ENCODE measurements at places on chromosomes 5 and 9. TPM values are rescaled to one million over a fixed set of nuclear protein-coding genes. Genes with fewer than 3 reads are reported as not detected.

GRCh38 chr5:125750147-125750860 is 672.9 kb upstream of the GRAMD2B start:
- no peak for DNase-seq

GRCh38 chr5:170330568-170331054 is 33.0 kb upstream of the LCP2 start:
- no peak for DNase-seq

DNA sequence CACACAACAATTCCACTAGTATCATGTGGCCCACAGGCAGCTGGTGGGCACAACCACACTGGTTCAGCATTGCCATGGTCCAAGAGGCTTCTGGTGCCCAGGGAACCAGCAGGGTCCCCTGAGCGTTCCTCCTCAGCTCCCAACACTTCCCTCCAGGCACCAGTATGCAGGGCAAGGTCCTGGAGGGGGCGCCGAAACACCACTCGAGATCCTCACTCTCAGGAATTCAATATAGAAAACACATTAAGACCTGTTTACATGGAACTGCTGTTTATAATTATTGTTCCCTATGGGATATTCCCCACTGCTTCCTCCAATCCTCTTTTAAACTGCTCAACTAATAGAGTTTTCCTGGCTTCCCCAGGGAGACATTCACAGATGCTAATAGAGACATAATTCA is 91.9 kb upstream of the GABRP start:
- no peak for DNase-seq

DNA sequence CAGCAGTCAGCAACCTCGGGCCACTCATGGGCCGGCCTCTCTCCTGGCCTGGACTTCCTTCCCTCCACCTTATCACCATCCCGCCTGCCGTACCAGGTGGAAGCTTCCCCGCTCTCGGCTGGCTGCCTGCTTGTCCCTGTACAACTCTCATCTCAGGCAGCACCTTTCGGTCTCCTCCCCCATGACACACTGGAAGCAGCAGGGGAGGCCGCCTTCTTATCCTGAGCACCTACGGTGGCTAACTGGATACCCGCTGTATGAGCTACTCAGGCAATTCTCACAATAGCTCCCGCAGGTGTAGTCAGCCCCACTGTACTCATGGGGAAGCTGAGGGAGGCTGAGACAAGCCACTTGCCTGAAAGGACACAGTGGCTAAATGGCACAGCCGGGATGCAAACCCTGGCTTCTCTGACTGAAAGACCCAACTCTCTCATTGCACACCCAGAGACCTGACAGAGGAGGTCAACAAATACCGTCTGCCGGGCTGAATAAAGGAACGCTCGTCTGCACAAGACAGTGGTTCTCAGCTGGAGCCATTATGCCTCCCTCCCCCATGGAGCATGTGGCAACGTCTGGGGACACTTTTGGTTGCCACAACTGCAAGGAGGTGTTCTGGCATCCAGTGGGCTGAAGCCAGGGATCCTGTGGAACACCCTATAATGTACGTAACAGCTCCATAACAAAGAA is 9.6 kb downstream of the STK10 start:
- no peak for DNase-seq

DNA sequence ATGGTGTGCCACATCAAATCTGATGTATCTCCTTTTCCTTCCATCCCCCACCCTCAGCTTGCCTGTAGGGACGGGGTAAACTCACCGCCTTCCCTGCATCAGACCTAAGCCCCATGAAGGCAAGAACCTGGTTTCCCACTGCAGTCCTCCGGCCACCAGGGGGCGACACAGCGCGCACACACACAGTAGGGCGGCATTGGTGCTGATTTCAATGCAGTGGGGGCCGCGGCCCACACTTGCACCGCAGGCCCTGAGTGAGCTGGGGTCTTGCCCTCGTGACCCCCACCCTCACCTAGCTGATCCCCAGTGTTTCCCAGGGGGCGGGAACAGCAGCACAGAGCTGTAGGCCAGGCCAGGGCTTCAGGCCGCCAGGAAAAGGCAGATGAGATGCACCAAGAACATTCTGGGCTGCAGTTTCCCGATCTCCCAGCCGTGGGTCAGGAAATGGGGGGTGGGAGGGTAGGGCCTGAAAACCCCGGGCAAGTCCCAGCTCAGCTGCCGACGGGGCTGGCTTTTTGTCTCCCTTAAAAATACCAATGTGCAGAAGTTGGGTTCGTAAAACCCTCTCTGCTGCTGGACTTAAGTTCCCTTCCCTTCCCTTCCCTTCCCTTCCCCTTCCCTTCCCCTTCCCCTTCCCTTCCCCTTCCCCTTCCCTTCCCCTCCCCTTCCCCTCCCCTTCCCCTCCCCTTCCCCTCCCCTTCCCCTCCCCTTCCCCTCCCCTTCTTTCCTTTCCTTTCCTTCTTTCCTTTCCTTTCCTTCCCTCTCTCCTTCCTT is 19.5 kb downstream of the FAM163B start:
- DNase-seq: no peak

GRCh38 chr9:121529237-121529987 is 29.8 kb upstream of the GGTA1 start:
- DNase-seq: peak; percentile 97

DNA sequence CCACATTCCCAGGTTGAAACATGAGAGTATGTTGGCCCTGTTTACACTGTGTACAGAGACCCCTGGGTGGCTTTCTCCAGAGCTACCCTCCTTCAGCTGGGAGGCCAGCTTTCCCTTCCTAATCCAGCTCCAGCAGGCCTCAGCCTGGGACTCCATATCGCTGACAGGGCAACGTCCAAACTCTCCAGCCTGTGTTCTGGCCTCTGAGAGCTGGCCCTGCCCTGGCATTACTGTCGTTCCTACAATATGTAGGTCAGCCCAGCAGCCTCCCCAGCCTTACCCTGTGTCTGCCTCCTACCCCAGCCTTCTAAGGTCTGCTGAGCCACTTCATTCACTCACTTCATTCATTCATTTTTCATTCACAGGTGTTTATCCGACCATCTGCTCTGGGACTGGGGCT is 8.3 kb upstream of the EEIG1 start:
- DNase-seq: no peak

- no peak for DNase-seq
These were observed 175.4 kb upstream of the ACTBL2 start for GRCh38 chr5:57658018-57658417.

DNA sequence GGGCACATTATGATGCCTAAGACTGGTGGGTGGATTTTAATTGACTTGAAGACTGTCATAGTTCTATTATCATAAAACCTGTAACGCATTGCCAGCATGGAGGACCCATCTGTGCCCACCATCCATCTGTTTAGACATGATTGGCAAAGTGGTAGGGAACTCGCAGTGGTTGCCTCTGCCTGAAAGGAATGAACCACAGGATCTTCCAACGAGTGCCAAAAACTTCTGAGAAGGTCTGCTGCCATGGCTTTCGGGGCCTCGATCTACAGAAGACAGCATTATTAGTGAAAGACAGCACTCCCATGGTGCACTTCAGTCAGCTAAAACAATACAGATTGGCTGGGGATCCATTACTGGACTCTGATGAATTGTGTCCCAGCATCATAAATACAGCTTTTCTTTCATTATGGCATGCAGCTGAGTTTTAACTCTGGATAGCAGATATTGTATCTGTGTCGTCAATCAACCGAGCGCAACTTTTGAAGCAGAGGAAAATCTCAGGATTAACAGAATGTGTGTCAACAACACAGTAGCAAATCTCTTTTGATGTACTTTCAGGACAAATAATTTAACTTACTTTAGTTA is 74.3 kb downstream of the ZDHHC21 start:
- DNase-seq: no peak

- DNase-seq: no peak
These were observed 228.4 kb upstream of the PPP1R2B start for GRCh38 chr5:156621719-156622118.

The LCN10 gene
- 1.8 TPM for polyA plus RNA-seq

DNA sequence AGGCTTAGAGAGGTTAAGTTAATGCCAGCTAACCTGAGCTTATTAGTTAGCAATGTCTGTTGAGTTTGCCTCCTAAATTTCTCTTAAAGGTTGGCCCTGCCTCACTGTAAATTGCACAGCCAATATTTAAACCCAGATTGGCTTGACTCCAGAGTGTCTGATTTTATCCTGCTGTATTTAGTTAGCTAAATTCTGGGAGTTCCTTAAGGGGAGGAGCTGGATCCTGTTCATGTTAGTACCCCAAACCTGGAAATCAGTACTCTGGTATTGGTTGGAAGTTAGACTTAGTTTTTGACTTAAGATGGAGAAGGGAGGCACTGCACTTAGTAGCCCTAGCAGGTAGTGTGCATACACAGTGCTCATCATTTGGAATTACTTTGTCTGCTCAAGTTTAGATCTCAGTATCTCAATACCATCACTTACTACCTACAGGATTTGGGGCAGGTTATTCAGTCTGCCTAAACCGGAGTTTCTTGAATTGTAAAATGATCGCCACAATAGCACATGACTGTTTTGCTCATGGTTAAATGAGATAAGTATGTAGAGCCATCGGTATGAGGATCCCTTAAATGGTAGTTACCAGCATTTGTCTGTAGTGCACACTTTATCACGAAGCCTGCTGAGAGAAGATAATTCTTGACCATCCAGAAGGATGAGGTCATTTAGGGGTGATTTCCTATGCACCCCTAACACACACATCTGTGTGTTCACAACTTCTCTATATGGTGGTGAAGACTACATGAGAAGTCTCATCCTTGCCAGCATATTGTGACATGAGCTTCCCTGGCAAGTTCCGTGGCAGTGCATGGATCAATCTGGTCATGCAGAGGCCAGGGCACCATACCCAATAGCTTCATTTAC is 264.8 kb upstream of the TRIM32 start:
- no peak for DNase-seq

DNA sequence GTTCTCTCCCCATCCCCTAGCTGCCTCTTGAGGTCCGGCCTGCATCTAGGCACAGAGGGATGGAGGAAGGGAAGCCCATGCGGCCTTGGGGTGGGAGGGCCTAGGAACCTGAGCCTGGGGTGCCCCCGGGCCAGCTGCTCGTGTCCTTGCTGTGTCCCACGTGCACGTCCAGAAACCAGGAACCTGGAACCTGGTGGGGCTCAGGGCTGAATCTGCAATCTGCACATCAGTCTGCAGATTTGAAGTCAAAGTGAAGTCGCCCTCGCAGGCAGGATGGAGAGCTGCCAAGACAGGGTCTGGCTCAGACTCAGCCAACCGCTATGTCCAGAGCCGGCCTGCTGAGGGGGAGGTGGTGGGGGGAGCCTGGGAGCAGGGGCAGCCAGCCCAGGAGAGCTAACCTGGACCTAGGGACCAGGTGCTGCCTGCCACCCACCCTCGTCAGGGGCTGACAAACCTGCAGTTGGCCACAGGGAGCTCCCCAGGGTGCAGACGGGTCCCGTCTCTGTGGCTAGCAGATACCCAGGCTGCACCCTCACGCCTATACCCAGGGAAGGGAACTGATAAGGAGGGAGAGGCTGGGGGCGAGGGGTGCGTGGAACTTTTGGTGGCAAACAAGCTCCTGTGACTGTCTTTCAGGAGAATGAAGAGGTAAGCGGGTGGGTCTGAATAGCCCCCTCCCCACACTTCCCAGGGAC is 103.5 kb upstream of the SIMC1 start:
- DNase-seq: no peak

DNA sequence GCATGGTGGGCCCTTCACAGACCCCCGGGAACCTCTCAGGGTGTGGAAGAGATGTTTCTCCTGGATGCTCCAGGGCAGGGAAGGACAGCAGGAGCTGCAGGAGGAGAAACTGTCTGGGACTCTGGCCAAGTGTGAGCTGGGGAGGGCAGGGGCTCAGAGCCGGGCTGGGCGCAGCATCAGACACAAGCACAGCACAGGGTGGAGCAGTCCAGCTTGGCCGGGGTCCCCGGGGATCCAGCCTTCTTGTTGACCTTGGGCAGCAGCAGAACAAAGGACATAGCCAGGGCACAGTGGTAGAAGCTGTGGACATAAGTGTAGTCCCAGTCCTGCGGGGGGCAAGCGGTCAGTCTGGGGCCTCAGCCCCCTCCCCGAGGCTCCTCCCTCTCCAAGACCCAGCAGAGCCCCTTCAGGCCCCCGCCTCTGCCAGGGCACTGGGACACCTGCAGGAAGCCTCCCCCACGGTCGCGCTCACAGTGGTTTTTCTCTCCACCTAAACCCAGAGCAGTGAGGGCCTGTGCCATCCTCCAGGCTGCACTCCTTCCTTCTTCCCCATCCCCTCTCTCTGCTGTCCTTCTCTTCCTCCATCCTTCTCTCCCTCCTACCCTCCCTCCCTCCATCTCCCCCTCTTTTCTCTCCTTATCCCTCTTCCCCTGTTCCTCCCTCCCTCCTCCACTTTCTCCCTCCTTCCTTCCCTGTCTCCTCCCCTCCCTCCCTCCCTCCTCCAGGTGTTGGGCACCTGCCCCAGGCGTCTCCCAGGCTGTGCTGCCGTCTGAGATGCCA is 10.1 kb downstream of the MYMK start:
- no peak for DNase-seq

GRCh38 chr5:111495159-111495558 is 17.2 kb downstream of the STARD4 start:
- DNase-seq: no peak

GRCh38 chr5:145854651-145855258 is 18.1 kb downstream of the GRXCR2 start:
- DNase-seq: no peak

The TRIM32 gene
- polyA plus RNA-seq: 5.5 TPM

GRCh38 chr9:75895112-75895511 is 4.6 kb downstream of the PCSK5 start:
- DNase-seq: no peak

GRCh38 chr9:127036437-127036836 is 86.0 kb downstream of the ANGPTL2 start:
- DNase-seq: no peak

- DNase-seq: peak; percentile 50
These were observed 68.4 kb downstream of the ANKRD33B start for GRCh38 chr5:10632110-10632761.

The CA9 gene
- polyA plus RNA-seq: 1.7 TPM

DNA sequence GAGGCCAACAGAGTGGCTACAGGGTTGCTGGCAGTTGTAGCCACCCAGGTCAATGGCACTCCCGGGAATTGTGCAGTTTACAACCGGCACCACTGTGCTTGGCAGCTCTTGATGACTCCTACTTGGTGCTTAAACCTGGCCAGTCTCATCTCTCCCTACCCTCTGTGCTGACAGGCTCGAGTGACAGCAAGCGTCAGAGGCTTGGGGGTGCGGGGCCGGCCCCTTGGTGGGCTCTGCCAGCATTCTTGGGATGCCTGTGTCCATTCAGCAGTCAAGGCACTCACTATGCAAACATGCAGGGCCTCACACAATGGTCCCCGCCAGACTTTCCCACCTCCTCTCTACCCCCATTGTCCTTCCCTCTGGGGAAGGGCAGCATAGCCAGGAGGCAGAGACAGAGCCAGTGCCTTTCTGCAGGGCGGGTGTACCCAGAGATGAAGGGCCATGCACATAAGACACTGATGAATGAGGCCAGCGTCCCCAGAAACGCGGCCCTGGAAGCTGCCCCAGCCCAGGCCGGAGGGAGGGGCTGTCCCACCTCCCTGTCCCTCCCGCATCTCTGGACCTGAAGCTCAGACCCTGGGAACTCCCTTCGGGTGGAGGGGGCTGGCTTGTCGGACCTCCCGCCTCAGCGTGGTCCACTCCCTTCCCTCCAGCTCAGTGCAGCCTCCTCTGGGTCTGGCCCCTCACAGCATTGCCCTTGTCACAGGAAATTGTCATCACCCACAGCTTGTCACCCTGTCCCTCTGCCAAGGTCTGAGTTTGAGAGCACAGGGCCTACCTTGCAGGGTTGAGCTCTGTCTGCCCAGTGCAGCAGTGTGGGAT is 26.4 kb upstream of the NOTCH1 start:
- no peak for DNase-seq

- DNase-seq: peak; percentile 62
These were observed 164.5 kb upstream of the PHYKPL start for GRCh38 chr5:178396796-178397720.
